SIG-M5 (cell line): ENCODE measurements at places on chromosomes 5 and 9.

- DNase-seq = no peak
Observed at GRCh38 chr5:57940879-57941278, 458.3 kb upstream of the ACTBL2 start.

DNA sequence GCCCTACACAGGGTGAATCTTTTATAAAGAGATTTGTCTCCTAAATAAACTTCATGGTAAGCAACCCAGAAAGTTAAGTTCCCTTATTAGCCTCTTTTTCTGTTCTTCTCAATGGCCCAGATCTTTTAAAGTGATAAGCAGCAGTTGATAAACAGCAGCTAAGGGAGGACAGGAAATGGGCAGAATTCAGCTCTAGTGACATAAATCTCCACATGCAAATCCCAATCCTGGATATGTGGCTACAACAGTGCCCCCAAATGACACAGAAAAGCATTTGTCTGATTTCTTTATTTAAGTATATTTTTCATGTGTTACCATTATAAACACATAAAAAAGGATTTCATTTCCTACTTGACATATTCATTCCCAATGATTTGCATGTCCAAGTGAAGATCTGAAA lies 199.0 kb downstream of the DTWD2 start:
- no peak for DNase-seq

- DNase-seq = no peak
Observed at GRCh38 chr9:18999173-18999785, 33.7 kb downstream of the SAXO1 start.

- DNase-seq = no peak
Observed at GRCh38 chr5:163339148-163339547, 98.2 kb upstream of the CCNG1 start.

GRCh38 chr5:53991942-53992341 lies 318.4 kb downstream of the ARL15 start:
- DNase-seq = no peak

GRCh38 chr5:180624587-180624986 lies 24.8 kb downstream of the FLT4 start:
- no peak for DNase-seq

- no peak for DNase-seq
Observed at GRCh38 chr9:114467910-114468309, 37.4 kb downstream of the WHRN start.

DNA sequence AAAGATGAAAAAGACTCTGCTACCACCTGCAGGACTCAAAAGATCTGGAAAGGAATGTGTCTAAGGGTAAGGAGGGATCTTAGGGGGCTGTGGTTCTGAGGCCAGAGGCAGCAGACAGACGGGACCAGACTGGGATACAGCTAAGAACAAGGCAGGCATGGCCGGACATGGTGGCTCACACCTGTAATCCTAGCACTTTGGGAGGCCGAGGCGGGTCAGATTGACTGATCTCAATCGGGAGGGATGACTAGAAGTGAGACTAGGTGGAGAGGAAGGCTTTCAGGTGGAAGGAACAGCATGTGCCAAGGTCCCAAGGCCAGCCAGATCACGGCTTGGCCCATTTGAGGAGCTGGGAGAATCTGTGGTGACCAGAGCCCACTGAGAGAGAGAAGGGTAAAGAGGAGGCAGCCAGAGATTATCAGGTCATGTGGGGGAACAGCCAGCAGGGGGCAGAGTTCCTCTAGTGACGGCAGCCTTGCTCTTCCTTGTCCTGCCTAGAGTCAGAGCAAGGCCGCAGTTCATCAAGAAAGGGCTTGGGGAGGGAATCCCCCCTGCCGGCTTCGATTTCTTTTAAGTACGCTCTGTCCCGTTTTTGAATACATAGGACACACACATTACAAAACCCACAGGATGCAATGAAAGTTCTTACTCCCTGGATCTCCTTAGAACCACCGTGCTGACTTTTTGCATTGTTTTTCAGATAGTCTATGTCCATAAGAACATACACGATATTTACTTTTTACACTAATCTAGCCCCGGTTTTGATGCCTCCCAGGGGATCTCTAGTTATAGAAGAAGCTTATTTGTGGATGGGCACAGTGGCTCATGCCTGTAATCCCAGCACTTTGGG lies 2.6 kb upstream of the OLFML2A start:
- no peak for DNase-seq

GRCh38 chr5:150660108-150660831 lies 781 bp upstream of the MYOZ3 start:
- DNase-seq = no peak

- DNase-seq = no peak
Observed at GRCh38 chr5:115480271-115480670, 64.3 kb downstream of the FEM1C start.

GRCh38 chr5:178323541-178323865 lies 90.9 kb upstream of the PHYKPL start:
- DNase-seq = no peak

GRCh38 chr9:124311283-124311682 lies 53.5 kb downstream of the NEK6 start:
- DNase-seq = no peak

DNA sequence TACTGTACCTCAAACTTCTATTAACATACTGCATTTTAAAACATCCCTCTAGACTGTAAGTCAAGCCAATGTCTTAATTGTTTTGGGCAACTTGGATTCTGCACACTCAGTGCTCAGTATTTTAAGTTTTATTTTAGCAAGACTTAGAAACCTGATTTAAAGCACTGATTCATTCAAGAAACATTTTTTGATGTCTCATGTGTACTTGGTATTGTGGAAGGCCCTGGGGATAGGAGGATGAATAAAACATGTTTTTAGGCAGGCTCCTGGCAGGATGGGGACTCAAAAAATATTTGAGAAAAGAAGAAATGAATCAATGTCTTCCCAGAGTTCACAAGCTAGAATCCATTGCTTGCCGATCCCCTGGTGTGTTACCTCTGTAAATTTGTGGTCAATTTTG lies 334.0 kb upstream of the PUM3 start:
- no peak for DNase-seq

- DNase-seq = no peak
Observed at GRCh38 chr9:70609542-70610286, 195.3 kb upstream of the KLF9 start.

GRCh38 chr9:131837316-131837715 lies 97.4 kb upstream of the RAPGEF1 start:
- no peak for DNase-seq
